T-helper 2 cell treated with Interferon-gamma antibody and Interleukin-4, amounts not matched to agents 5 μg/mL and 100 μg/mL, for 36 hours (primary cell): ENCODE measurements at places on chromosomes 12 and 14.

DNA sequence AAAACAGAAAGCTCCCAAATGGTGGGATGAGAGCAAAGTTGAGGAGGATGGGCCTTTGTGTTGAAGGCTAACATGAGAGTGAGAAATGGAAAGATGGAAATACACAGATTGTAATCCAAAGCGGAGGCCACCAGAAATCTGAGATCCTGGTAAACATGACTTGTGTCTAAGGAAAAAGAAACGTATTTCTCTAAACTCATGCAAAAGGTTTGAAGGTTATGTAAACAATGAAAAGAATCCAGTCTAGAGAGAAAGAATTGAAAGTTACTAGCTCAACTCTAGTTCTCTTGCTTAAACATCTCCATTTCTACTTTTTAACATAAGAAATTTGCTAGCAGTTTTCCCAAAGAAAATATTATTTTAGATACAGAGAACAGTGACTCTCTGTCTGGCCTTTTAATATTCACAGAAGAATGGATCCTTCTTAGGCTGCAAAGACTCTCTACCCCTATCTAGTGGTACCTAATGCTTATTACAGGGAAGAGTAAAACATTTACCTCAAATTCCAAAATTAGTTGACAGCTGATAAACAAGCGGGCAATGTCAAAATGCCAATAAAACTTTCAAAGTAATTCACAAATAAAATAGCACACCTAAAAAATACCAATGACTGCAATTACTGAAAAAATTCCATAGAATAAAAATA lies 75.8 kb upstream of the SOX5 start:
- no peak for DNase-seq

- DNase-seq = no peak
Measured at GRCh38 chr12:13094367-13094766, 9.1 kb downstream of the GSG1 start.

DNA sequence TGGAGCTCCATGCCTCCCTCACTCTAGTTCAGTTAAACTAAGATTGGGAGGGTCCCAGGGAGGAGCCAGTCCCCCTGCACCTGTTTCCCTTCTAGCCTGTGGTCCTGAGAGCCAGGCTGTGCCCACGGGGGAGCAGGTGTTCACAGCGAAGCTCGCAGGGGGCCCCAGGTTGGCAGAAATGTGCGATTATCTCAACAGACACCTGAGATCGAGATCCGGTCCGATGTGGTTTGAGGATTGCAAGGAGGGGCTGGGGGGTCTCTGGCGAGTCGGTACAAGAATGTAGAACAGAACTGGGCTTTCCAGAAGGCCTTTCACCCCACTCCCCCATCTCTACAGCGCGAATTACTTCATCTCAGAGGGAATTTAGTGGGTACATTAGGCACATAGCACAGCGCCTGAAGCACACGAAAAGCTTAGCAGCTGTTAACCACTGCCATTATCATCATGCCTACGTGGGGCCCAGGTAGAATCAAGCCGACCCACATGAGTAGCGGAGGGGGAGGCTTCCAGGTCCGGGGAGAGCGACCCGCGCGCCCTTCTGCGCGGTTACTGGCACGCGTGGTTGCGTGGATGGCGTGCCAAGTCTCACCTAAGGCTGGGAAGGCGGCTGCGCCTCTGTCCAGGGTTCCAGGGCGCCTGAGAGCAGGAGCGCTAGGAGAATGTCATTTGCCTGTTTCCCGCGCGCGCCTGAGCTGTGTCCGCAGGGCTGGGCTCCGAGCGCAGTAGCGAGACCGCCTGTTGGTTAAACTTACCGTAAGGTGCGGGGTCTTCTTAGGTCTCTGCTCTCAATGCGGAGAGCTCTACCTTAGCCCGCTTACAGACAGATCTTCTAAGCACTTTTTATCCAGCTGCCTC lies 1539.5 kb upstream of the TMEM132C start:
- no peak for DNase-seq

DNA sequence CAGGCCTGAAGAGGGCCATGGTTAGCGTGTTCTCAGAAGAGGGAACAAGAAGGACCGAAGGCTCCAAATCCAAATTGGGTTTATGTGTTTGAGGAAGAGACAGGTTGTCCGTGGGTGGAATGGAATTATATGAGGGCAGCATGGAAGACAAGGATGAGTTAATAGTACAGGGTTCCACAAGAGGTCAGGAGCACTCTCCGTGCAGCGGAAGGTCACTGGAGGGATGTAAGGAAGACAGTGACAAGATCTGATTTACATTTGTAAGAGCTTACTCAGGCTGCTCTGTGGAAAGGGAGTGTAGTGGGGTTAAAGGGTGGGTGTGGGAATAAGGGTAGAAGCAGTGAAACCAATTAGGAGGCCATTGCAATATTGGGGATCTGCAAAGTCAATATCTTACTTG lies 97.0 kb downstream of the TPH2 start:
- no peak for DNase-seq

GRCh38 chr12:54266852-54267251 lies 13.1 kb downstream of the CBX5 start:
- no peak for DNase-seq

- DNase-seq = no peak
Measured at GRCh38 chr12:58323676-58324075, 382.3 kb downstream of the ATP23 start.

GRCh38 chr14:64721391-64721791 lies 17.2 kb downstream of the PLEKHG3 start:
- DNase-seq = no peak

DNA sequence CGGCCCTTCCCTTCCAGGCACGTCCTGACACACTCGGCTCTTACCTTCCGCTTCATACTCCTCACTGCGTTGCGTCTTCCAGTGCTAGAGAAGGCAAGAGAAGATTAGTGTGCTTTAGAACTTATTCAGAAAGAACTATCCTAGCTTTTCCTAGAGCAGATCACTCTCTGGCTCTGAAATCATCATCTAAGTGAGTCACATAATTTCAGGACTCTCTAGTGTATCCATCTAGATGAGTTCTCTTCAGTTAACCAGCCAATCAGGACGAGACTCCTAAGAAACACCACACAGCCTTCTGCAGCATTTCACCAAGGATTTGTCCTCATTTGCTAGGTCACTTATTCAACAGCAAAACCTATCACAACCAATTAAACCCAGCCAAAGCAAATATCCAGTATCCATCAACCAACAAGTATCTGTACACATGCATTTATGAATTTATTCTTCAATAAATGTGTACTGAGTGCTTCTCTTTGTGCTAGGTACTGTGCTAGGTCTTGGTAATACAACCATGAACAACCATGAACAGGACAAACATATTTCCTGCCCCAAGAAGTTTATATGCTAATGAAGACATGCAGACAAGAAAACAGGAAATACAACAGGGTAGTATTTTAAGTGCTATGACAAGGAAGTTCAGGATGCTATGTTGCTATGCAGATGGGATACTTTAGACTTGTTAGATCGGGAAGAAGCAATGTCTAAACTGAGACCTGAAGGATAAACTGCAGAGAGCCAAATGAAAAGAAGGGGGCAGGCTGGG lies 52.1 kb downstream of the NIN start:
- no peak for DNase-seq

- no peak for DNase-seq
Measured at GRCh38 chr14:43587183-43587582, 919.9 kb downstream of the FSCB start.

- no peak for DNase-seq
Measured at GRCh38 chr12:113818833-113819232, 147.3 kb downstream of the RBM19 start.

DNA sequence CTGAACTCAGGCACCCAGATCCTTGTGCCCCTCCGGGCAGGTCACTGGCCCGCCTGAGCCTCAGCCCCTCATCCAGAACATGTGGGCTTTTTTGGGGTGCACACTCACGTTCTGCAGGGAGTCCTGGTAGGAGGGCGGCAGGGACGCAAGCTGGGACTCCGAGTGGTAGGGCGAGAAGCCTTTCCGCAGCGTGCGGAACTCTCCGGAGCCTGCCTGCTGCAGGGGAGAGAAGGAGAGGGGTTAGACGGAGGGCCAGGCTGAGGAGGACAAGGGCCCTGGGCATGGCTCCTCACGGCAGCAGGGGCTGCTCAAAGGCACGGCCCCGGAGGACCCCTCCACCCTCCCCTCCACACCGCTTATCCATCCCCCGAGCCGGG lies 40.8 kb downstream of the CCNK start:
- DNase-seq = no peak

DNA sequence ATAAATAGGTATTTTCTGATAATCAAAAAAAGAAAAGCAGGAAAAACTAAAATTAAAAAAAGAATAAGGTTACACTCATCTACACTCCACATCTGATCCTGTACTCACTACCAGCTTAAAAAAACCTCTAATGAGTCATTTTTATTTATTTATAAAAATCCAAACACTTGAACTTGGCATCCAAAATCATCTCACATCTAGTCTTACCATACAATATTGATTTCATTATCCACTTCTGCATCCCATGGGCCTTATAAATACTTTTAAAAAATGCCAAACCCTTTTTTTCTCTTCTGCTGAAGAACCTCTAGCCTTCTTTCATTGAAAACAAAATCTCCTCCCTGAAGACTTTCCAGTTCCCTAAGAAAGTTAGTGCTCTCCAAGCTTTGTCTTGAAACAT lies 109.7 kb downstream of the TMTC3 start:
- DNase-seq = no peak
